Astrocyte (in vitro differentiated cells and primary cell): ENCODE measurements at places on chromosomes 1 and 21.

GRCh38 chr21:37821092-37821491, 95.2 kb downstream of the KCNJ6 start:
- DNase-seq = no peak

DNA sequence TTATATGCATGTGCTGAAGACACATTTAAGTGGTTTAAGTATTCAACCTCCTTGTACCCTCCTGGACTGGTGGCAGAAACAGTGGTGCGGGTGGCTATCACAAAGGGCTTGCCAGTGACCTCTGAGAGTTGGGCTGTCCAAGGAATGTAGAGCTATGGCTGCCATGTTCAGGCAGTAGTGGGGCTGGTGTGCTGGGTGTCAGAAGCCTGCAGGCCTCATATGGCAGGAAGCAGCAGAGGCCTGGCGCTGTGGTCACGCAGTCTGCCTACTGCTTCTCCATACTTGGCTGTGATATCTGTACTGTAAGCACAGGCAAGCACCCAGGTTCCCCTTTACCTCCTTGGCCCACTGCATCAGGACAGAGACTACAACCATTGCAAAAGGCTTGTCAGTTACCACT, 870.0 kb downstream of the LRRIQ3 start:
- no peak for DNase-seq

GRCh38 chr1:62514746-62515423, 78.0 kb downstream of the USP1 start:
- DNase-seq = no peak

GRCh38 chr1:206568779-206569352, 43.4 kb downstream of the EIF2D start:
- DNase-seq = no peak

GRCh38 chr1:67937651-67938050, 104.4 kb upstream of the GNG12 start:
- DNase-seq = peak; percentile 49

DNA sequence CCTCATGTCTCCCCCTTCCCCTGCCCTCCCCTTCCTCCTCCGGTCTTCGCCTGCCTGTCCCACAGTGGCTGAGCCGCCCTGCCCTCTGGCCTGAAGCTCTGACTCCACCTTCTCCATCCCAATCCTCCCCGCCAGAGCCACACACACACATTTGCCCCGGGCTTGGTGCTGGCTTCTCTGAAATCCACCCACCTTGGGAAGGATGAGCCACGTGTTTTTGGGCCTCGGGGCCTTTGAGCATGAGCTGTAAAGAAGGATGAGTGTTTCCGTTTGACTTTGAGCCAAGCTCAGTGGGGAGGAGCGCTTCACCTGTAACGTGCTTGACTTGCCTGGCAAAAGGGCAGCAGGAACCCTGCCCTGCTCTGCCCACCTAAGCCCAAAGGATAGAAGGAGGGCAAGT, 295.1 kb downstream of the SIPA1L2 start:
- no peak for DNase-seq

- DNase-seq = no peak
These were observed 554.1 kb downstream of the MATN1 start for GRCh38 chr1:30169269-30169668.

GRCh38 chr1:110098222-110099026, 13.8 kb upstream of the UBL4B start:
- no peak for DNase-seq

- no peak for DNase-seq
These were observed 1.3 kb upstream of the SPRR3 start for GRCh38 chr1:153000294-153000693.

DNA sequence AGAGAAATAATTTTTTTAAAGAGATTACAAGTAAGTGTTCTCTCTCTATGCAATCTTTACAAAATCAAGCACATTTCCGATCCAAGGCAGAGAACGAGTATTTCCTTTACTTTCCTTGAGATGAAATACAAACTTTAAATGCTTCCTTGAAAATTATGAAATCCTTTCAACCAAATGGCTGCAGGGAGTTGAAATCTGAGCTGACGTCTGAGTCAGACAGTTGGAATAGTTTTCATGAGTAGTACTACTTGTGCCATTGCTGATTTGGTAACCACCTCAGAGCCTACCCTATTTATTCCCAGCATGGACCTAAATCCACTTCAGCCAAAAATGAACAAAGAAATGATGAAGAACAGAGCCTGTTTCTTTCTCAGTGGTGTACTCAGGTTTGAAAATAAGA, 183.6 kb downstream of the GIPC2 start:
- DNase-seq = peak; percentile 60

GRCh38 chr1:218742467-218743262, 397.5 kb downstream of the TGFB2 start:
- DNase-seq = peak; percentile 8

DNA sequence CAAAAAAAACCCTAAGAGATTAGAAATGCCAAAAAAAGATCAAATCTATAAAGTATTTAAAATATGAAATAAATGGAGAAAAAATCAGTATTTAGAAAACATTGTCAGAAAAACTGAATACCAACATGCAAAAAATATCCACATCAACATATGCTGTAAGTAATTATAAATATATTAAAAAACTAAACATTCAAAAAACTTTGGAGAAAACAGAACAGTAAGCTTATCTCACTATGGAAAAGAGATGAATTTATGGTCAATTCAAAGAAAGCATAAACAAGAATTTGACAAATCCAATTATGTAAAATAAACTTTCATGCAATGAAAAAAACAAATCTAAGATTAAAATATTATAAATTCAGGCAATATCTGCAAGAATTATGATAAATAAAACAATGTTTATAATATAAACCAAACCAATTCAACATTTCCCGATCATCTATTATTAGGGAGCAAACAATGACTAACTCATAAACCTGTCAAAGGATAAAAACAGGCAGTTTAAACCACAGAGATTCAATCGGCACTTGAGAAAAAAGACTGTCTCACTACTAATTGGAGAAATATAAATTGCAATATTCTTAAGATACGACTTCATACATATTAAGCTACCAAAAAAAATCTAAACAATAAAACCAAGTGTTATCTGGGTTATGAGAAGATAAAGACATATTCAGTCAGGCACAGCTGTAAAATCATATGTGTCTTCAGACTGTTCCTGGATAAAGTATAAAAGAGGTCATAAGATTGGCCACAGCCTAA, 21.8 kb downstream of the EYA3 start:
- DNase-seq = no peak

DNA sequence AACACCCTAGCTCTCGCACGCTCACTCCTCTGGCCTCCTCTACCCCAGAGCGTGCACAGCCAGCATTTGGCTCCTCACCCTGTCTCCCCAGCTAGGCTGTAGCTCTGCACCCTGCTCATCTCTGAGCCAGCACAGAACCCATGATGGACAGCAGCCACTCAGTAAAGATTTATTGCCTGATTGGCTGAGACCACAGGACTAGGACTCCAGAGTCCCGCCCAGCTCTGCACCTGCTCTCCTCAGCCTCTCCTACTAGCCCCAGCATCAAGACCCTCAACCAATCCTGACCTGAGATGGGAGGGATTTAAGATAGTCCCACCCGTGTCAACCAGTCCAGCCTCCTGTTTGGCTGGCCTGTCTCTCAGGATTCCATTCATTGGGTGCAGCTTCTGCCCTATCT, 9.3 kb downstream of the C1QB start:
- DNase-seq = no peak

DNA sequence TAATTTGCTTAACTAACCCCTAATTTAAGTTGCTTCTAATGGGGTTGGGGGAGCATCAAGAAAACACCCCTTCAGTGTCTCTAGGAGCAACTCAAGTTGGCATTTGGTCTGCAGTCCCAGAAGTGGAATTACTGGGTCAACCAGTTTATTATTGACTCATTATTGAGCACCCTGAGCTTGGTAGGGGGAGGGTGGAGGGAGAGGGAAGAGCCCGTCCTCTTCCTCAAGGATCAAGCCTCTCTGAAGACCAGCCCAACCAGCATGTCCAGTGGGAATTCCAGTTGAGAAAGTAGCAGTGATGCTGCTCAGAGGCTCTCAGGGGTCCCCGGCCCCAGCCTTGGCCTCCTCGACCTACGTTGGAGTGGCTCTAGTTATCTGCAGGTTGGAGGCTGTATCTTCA, 2.1 kb upstream of the PLA2G2F start:
- DNase-seq = no peak
